ENCODE measurements at places on chromosomes 2 and 18.

GRCh38 chr2:47024046-47024445, 108.4 kb upstream of the MCFD2 start:
- DNase-seq = no peak

- no peak for DNase-seq
Observed at GRCh38 chr2:107235491-107236254, 349.7 kb upstream of the ST6GAL2 start.

DNA sequence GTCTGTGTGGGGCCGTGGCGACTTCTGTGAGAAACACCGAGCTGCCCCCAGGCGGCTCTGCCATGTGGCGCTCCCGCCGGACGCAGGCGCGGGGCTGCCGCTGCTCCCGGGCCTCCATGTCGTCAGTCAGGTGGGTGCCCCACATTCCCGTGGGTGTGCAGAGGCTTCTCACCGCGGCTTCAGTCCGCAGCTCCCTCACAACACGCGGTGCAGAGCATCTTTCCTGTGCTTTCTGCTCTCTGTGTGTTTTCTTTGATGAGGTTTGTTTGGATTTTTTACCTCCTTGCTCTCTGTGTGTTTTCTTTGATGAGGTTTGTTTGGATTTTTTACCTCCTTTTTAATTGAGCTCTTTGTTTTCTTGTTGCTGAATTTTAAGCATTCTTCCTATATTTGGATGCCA, 13.0 kb downstream of the AQP12A start:
- DNase-seq = no peak

- DNase-seq = no peak
Observed at GRCh38 chr2:231177156-231178025, 21.0 kb upstream of the ARMC9 start.

- no peak for DNase-seq
Observed at GRCh38 chr2:43559391-43560230, 36.2 kb downstream of the THADA start.

DNA sequence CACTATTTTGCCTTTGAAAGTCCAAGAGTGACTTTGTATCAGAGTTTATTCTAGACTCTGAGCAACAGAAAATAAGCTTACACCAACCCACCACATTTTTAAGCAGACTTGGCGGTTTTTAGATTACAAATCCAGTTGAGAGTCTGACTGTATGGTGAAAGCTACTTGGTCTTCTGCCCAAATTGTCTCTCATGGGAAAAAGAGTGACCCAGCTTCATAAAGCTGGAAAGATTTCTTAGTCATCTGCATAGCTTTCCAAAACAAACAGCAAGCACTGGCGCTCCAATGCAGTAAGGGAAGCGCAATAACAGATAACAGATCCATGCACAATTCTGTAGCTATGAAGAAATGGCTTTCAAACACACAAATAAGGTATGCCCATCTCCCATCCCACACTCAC, 7.1 kb downstream of the DSG1 start:
- DNase-seq = no peak

DNA sequence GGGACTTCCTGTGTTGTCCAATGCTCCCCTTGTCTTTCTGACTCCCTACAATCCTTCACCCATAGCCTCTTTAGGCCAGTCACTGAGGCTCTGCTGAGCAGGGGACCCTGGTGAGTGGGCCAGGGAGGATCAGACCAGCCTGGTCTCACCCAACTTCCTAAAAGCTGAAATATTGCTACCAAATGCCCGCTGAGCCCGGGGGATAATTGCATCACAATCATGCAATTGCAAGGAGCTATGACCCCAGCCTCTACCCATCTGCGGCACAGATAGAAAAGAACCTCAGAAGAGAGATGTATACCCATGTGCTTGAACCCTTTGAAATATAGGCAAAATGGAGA, 3.7 kb upstream of the SP100 start:
- DNase-seq = no peak

Data from effector CD4-positive, alpha-beta T cell (primary cell).